ENCODE measurements at places on chromosomes 6 and 20. TPM values are rescaled to one million over a fixed set of nuclear protein-coding genes. Genes with fewer than 3 reads are reported as not detected.

DNA sequence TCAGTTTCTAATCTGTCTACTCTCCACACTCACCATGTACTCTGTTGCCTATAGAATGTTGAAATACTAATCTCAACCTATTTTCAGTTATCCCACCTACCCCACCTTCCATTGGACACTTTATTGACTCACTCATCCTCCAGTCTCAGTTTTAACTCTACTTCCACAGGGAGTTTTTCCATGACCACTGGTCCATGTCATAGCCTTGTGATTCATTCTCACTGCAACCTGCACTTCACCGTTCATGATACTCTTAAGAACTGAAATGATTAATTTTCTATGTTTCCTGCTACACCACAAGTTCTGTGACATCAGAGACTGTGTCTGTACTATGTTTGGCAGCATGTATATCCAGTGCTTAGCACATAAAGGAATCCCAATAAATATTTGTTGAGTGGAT lies 122.8 kb upstream of the HSF2 start:
- no peak for DNase-seq

FAM135A gene
- 13.1 TPM for total RNA-seq

- no peak for DNase-seq
Measured at GRCh38 chr20:37969949-37970855, 63.1 kb downstream of the TTI1 start.

DNA sequence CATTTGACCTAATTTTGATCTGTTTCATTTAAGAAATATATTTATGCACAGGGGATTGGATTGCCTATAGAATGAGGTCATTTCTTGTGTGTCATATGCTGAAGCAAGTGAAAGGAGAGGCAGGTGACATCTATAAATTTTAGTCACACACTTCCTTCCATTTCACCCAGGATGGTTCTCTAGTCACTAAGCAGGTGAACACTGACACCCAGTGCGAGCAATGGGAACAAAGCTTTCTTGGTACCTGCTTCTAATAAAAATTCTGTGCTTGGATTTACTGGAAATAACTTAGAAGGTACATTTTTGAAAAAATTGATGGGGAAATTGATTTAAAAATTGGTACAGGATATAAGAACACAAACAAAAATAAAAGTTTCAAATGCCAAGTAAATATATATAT lies 66.9 kb upstream of the MC3R start:
- DNase-seq, result no peak

GRCh38 chr6:92719773-92720172 lies 699.6 kb downstream of the EPHA7 start:
- DNase-seq, result no peak

DNA sequence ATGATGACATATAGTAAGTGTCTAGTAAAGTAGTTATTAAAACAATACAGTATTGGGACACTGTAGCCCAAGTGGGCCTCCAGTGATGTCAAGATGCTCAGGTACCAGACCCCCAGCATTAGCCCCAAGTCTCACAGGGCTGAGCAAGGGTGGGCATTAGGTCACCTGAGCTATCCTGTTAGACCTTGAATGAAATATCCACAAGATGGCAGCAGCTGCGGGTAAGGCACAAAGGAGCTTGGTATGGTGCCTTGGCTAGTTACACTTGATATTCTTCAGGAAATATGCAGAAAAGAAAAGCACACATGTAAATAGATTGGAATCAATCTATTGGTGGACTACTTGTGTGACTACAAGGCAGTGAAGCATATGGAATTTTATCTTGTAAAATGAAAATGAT lies 701.8 kb upstream of the ADGRB3 start:
- DNase-seq, result no peak

DNA sequence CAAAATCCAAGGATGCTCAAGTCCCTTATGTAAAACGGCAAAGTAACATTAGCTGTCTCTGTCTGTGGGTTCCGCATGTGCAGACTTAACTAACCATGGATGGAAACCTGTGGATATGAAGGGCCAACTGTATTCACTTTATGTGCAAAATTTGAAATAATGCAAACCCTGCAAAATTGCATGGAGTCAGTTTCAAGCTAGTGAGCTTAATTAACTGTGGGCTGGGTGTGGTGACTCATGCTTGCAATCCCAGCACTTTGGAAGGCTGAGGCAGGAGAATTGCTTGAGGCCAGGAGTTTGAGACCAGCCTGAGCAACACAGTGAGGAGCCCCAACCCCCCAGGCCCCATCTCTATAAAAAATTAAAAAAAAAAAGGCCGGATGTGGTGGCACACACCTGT lies 81.4 kb downstream of the ANKS1A start:
- DNase-seq, result no peak

- DNase-seq, result no peak
Measured at GRCh38 chr20:62133051-62133845, 9.9 kb downstream of the PSMA7 start.

Measured in left cardiac atrium (tissue), 4 donors.